Cerebellar nuclear complex (tissue), 1 donor: ENCODE measurements at places on chromosomes 7 and 10.

GRCh38 chr10:81498011-81498551, 376.9 kb upstream of the NRG3 start:
- DNase-seq, result no peak

GRCh38 chr7:155804897-155805825, 7.1 kb downstream of the SHH start:
- no peak for DNase-seq

- no peak for DNase-seq
Observed at GRCh38 chr7:47846138-47846836, 102.0 kb downstream of the PKD1L1 start.

DNA sequence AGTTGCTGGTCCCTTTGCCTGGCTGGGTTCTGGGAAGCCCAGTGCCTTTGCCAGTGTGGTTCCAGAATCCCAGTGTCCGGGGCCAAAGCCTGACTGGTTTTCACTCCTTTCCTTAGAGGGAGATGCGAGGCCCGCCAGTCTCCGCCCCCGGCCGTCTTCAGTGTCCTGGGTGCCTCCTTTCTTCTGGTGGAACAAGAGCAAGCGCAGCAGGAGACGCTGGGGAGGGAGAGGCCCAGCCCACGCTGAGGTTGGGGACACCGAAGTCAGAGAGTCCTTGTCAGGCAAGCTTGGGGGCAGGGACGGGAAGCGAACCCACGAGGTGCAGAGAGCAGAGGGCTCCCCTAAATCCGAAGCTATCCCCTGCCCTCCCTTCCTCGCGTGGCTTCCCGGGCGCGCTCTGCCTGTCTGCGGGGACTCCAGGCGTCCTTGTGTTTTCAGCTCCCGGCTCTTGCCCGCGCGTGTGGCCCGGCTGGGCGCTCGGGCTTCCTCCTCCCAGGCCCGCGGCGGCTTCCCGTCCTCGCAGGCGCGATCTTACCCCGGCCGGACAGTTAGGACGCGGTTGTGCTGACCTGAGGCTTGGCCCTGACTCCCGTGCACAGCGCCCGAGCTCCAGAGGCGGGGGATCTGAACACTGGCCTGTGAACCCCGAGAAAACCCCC, 60.6 kb upstream of the UBE3C start:
- DNase-seq, result no peak

DNA sequence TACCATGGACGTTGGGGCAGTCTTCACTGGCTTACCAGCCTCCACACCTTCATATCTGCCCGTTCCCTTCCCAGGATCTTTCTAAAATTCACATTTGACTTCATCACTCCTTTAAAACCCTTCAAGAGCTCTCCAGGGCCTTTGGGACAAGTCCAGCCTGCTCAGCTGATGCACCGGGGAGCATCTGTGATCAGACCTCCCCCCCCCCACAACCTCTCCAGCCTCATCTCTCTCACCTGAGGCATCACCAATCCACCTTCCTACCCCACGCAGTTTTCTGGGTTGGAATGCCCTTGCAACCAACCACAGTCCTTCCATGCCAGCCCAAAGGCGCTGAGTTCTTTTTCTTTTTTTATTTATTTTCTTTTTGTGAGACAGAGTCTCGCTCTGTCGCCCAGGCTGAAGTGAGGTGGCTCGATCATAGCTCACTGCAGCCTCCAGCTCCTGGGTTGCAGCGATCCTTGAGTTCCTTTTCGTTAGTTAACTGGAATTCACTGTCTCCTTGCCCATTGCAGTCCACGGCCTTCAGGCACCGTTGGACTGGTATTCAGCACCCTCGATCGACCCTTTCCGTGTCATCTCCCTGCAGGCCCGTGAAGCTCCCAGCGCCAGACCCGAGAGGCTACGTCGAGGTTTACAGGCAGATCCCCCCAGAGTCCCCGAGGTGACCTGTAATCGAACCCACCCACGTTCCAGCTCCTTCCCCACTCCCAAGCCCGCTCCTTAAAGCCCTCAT, 654 bp downstream of the ALKBH4 start:
- DNase-seq, result no peak

GRCh38 chr10:45420453-45421192, 46.6 kb downstream of the ALOX5 start:
- DNase-seq, result peak; percentile 51

DNA sequence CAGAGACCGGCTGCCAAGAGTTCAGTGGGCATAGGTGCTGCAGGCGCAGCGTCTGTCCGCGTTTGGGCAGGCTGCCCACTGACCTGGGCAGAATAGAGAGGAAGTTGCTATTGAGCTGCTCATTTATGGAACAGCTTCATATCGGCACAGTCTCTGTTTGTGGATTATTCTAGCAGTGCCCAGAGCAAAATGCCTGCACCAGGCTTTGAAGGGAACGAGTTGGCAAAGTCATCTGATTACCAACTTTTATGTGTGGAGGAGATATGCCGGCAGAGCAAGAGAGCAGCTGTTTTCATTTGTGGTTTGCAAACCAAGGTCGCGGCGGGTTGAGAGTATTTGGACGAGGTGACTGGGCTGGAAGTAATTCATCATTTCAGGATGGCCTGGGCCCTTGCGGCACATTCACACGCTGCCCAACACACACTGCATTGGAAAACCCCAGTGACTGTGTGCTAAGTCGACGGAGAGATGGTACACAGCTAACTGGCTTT, 228.5 kb downstream of the TCERG1L start:
- DNase-seq, result no peak

DNA sequence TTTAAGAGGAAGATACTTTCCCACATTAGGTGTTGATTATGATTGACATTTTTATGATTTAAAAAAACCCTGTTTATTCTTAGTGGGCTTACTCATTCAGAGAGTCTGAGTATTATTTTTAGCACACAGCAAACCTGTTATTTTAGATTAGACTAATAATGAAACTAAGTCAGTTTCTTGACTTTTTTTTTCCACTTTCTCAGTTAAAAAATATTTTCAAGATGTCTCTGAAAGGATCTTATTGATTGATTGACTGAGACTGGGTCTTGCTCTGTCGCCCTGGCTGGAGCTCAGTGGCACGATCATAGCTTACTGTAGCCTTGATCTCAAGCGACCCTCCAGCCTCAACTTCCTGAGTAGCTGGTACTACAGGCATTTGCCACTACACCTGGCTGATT, 20.4 kb upstream of the INPP5F start:
- no peak for DNase-seq

GRCh38 chr10:119346095-119346832, 138.9 kb downstream of the GRK5 start:
- DNase-seq, result no peak

- no peak for DNase-seq
Observed at GRCh38 chr10:81019029-81019890, 481.6 kb downstream of the SH2D4B start.

- DNase-seq, result no peak
Observed at GRCh38 chr10:47237316-47238260, 62.4 kb upstream of the GDF10 start.

DNA sequence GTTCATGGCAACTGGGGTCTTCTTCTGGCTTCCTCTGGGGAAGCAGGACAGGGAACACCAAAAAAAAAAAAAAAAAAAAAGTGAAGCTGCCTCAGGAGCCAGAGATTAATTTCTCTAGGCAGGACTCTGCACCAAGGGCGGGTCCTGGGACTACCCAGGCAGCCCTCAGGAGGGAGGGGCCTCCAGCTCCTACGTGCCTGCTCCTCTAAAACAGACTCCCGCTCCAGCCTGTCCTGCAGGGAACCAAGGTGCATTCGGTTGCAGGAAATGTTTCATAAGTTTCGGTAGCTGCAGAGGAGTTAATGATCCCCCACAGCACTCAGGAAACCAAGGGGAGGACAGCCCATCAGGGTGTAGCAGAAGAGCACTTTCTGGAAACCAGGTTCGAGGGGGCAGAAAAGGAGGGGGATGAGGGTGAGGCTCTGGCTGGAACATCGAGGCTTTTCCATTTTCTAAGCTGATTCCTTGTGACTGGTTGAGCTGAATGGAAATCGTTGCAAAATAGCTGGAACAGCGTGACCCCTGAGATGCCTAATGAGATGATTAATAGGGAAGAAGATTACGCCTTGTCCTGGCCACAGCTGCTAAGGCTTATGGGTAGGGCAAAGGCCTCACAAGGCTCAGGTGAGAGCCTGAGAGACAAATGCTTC, 84.2 kb downstream of the STRA8 start:
- DNase-seq, result no peak

DNA sequence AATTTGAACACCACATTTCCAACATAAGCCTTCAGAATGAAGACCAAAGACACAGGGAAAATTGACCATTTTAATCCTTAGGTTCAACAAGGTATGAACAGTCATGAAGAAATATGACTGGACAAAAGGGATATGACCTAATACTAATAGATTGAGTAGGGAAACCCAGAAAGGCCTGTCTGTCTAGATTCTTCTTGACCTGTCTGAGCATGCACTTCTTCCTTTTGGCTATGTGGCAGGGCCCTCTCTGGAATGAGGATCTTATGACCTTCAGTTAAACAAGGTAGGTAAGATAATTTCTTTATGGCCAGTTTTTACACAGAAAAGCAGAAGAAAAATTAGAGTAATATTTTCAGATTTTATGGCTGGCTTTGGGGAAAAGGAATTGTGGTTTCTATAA, 3.0 kb upstream of the PHYHIPL start:
- no peak for DNase-seq

DNA sequence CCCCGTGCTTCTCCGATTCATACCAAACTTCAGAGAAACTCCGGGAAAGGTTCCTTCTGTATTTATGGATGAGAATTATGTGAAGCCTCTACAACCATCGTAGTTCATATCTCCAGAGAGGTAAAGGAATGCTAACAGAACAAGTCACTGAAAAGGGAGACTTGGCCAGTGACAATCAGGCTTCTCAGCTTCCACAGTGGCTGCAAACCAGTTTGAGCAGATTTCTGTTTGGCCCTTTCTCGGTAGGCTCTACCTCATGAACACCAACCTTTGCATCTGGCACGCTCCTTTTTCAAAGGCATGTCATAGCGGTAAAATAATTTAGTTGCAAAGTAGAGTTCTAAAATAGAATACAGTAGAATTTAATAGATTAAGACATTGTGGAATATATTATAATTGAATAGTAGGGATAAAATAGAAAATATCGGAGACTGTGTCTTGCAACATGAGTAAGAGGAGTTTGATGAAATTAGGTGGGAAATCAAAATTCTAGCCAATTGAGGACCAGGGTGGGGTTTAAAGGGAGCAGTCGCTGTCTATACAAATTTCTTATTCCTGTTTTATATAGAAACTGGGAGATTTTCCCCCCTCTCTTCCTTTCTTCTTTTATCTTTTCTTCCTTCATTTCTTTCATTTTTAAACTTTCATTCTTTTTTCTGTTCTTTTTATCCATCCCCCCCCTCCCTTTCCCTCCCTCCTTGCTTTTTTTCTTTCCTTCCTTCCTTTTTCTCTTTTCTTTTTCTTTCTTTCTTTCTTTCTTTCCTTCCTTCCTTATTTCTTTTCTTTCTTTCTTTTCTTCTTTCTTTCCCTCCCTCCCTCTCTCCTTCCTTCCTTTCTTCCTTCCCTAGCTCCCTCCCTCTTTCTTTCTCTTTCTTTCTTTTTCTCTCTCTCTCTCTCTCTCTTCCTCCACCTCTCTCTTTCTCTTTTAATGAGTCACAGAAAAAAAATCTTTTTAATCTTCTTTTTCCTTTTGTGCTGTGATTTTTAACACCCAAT, 161.5 kb upstream of the KLF6 start:
- no peak for DNase-seq

GRCh38 chr7:44432381-44432977, 58.0 kb downstream of the NUDCD3 start:
- DNase-seq, result no peak

DNA sequence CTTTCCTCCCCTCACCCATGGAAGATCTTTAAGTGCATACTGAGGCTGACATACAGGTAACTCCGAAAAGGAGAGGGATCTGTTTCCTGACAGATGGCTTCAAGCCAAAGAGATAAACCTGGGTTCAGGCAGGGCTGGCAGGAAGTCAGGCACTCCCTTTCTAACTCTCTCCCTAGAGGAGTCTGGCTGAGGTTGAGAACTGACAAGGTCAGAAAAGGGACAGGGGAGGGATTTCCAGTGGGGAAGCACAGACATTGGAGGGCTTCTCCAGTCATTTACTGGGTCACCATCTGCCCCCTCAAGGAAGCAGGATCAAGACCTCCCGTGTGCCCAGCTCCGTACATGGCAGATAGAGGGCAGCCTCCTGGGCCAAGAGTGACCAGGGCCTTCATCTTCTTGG, 31.6 kb downstream of the TLX1 start:
- no peak for DNase-seq

GRCh38 chr7:8423057-8423456, 10.4 kb upstream of the NXPH1 start:
- no peak for DNase-seq

DNA sequence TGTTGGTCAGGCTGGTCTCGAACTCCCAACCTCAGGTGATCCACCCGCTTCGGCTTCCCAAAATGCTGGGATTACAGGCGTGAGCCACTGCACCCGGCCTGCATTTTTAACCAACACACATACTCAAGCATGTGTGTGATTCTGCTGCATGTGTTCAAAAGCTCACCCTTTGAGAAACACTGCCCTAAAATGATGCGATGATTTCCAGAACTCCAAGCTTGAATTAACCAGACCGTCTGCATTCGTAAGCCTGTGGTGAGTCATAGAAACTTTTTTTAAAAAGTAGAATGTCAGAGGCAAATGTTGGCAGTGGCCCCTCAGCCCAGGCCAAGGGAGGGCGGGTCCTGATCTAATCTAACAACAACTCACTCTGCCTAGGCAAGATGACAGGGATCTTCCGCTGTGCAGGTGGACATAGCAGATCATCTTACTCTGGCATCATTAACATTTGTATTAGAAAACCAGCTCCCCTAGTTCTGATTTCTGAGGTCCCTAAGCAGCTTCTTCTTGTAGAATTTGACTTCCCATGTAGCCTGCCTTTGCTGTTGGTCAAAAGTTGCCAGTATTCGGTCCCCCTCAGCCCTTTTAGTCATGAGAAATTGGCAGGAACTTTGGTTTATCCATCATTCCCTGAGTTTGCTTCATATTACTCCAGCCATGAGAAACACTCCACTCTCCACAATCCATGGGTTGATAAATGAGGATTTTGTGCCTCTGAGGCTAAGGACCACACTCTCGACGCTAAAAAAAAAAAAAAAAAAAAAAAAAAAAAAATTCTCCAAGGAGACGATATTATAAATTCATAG, 190.4 kb downstream of the SKIDA1 start:
- DNase-seq, result no peak

GRCh38 chr7:94012746-94013145, 8.6 kb upstream of the BET1 start:
- no peak for DNase-seq

DNA sequence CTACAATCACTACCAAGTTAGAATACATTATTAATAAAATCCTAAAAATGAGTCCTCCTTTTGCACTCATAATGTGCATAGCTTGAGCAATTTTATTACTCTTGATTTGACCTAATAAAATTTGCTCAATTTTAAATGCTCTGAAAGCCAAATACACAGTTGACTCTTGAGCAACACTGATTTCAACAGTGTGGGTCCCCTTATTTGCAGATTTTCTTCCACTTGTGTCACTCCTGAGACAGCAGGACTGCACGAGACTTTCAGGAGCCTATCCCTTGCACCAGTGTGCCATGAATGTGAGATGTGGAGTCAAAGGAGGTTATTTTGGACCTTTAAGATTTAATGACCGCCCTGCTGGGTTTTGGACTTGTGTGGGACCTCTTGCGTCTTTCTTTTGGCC, 23.2 kb downstream of the RNF216 start:
- DNase-seq, result no peak

- DNase-seq, result peak; percentile 25
Observed at GRCh38 chr7:105906695-105907094, 30.3 kb upstream of the ATXN7L1 start.

- DNase-seq, result no peak
Observed at GRCh38 chr7:151652111-151652510, 132.4 kb upstream of the RHEB start.

- DNase-seq, result no peak
Observed at GRCh38 chr10:93150289-93150688, 76.6 kb downstream of the CYP26A1 start.
